ENCODE measurements at places on chromosomes 5 and 9.

DNA sequence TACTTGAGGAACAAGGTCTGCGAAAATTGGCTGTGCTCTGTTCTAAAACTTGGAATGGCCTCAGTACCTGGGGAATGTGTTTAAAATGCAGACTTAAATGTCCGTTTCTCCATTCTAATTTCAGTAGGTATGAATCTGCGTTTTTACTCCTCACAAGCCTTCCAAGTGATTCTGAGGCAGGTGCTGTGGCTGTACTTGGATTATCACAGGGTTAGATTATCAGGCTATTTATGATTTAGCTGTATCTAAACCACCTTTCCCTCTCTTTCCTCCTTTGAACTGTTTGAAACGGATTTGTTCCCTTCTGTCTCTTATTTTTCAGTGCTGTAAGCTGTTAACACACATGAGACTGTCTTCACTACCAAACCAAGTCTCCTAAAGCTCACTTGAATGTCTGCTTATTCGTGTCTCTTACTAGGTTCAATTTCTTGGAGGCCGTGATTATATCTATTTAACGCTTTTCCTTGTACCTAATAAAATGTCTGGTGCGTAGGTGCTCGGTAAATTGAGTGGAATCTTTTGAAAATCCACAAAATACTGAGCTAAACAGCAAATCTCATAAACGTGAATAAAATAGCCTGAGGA is 714 bp upstream of the CETN3 start:
- peak; percentile 28 for DNase-seq

DNA sequence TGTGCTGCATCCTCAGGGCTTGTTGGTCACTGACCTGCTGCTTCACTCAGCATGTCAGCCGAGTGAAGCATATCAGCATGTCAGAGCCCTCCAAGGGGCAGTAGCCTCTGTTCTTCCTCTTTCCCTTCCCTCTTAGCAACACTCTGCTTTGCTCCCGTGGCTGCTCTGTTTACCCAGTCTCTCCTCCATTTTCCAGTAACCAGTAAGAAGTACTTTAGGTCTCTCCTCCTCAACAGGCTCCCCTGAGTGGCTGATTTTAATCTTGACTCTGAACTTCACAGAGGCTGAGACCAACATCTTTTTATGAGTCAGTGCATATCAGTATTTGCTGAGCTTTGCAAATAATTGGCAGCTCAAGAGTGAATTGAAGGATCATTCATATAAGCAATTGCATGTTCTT is 18.6 kb upstream of the ADRB2 start:
- peak; percentile 89 for DNase-seq

- DNase-seq = peak; percentile 89
Measured at GRCh38 chr9:114278881-114279570, 43.9 kb upstream of the ORM1 start.

GRCh38 chr5:176381423-176381822 is 7.0 kb downstream of the NOP16 start:
- no peak for DNase-seq

DNA sequence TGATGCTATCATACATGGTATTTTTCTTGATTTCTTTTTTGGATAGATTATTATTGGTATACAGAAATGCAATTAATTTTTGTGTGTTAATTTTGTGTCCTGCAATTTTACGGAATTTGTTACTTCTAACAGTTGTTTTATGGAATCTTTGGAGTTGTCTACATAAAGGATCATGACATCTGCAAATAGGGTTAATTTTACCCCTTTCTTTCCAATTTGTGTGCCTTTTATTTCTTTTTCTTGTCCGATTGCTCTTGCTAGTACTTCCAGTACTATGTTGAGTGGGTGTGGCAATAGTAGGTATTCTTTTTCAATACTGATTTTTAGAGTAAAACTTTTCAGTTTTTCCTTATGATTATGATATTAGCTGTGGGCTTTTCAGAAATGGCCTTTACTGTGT is 111.5 kb downstream of the MACROH2A1 start:
- no peak for DNase-seq

DNA sequence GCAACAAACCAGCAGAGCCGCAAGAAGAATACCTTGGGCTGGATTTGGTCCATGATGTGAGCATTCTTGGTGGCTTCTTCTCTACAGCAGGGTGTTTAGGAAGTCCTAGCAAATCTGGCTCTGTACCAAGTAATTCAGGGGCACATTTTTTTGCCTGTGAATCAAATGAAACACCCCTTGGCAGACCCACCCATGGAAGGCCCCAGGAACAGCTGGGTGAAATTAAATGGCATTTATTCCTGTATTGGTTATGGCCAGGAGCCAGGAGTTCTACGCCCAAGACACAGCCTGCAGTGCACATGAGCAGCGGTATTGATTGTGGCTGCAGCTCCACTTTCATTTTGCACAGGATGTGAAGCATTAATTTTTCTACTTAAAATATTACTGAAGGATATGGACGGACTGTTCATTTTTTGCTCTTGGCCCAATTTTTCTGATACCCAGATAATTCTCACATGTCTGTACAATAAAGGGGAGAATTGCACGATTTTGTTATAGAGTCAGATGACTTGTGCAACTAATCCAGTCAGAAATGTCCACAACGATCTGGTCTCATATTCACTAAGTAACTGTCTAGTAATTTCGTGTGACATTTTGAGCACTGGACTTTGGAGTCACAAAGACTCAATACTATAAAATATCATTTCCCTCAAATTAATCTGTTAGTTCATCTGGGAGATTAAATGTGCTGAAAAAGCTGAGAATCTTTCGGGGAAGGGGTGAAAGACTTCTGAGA is 120.7 kb upstream of the APC start:
- DNase-seq = no peak

GRCh38 chr5:76230711-76231285 is 147.6 kb downstream of the SV2C start:
- DNase-seq = no peak

- no peak for DNase-seq
Measured at GRCh38 chr5:155044591-155044990, 31.0 kb downstream of the KIF4B start.

DNA sequence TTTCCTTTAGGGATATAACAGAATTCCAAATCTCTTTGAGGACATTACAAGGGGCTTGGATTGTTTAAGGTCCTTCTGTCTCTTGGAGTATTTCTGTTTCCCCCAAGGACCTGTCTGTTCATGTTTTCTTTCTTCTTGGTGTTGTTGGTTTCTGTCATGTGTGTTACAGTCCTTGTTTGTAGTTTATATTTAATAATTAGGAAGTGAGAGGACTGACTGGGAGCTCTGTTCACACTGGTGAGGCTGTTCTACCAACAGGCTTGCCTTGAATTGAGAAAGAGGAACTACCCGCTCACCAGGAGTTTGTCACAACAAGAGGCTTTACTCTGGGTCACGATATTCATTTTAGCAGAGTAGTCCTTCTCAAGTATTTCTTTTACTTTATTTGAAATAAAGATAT is 119.2 kb upstream of the SV2C start:
- DNase-seq = peak; percentile 33

DNA sequence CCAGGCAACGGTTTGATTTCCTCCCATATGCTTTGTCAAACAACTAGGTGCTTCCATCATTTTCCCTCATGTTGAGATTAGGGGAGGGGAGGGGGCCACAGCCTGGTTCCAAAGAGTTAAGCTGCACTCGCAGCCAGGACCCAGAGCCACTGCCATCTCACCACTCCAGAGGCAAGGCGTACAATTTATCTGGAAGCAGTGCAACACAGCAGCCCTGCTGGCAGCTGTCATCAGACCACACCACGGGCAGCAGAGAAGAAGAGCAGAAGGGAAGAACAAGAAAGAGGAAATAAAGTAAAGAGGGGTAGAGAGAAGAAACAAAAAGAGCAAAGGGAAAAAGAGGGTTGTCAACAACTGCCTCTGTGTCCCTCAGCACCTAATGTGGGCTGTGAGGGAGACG is 38.9 kb downstream of the MED27 start:
- no peak for DNase-seq

GRCh38 chr5:132865668-132866341 is 464 bp downstream of the GDF9 start:
- DNase-seq = no peak

DNA sequence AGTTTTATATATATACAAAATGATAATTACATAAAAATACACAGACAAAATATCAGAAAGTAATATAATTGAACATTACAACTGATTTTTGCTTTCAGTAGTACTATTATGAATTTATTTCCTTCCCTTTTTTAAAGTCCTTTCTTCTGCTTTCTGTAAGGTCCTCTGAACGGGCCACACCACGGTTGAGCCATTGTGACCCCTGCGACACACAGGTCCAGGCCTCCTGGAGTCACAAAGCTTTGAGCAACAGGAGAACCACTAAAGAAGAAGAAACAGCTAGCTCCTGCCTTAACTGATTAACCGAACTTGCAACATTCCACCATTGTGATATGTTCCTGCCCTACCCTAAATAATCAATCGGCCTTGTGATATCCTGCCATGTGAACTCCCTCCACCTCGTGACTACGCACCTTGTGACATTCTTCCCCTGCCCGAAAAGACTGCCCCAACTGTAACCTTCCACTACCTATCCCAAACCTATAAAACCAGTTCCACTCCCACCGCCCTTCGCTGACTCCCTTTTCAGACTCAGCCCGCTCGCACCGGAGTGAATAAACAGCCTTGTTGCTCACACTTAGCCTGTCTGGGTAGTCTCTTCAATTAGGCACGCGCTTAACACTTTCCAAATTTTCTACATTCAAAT is 375.0 kb upstream of the RFX3 start:
- peak; percentile 82 for DNase-seq

GRCh38 chr5:137205231-137206027 is 293.7 kb downstream of the SPOCK1 start:
- no peak for DNase-seq

GRCh38 chr5:170846416-170846815 is 15.4 kb upstream of the RANBP17 start:
- no peak for DNase-seq

- DNase-seq = no peak
Measured at GRCh38 chr9:133397895-133398294, 19.9 kb downstream of the REXO4 start.

- peak; percentile 24 for DNase-seq
Measured at GRCh38 chr9:114078021-114078780, at the start of gene AMBP. AMBP (minus strand) TSS chr9:114078300; CDS start chr9:114078209, 91 bp downstream.

DNA sequence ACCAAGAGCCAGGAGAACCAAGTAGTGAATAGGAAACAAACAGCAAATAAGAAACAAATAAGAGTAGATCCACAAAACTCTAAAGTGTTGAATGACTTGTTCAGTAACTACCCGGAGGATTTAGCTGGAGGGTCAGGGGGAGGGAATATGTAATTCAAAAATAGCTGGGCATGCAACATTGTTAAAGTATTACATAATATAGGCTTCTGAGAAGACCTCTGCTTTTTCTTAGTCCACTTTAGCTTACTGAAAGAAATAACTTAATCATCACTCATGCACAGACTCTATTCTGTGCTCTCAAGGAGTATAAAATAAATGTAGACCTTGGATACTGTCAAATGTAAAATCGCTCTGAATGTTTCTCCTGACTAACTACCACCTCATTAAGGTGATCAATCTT is 183.2 kb upstream of the POU5F2 start:
- DNase-seq = no peak

GRCh38 chr9:88936668-88937067 is 54.6 kb upstream of the S1PR3 start:
- DNase-seq = no peak

DNA sequence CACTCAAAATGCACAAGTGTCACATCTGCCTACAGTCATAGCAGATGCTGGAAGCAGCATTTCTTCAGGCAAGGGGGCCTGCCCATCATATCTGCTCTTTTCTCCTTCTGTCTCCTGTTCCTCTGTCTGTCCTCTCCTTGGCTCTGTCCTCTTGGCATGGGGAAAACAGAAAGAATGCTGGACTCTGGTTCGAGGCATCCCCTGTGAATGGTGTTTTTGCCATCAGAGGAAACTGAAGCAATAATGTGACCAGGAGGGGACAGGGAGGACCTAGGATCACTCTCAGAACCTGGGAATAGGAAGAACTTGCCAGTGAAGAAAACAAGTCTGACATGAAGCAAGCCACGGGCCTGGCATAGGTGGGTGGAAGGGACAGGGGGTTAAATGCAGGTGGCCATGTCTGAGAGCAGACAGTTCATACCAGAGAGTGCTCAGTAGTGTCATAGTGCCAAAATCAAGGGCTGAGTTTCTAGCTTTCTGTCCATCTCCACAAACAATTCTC is 35.3 kb downstream of the AQP7 start:
- no peak for DNase-seq

DNA sequence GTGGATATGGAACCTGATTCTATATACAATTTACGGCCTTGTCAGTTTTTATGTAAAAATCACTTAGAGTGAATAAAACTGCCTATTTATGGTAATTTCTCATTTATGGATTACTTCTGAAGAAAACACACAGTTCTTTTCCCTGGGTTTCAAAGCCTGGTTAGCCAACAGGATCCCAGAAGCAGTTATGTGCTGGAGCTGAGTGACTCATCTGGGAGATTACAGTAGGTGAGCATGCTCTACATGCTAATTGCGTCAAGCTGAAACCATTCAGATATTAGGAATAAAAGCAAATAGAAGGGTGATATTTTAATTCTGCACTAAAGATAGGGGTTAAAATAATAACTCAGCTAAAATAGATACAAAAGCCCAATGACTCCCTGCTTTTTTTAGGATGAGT is 47.8 kb downstream of the PDE4D start:
- DNase-seq = no peak

DNA sequence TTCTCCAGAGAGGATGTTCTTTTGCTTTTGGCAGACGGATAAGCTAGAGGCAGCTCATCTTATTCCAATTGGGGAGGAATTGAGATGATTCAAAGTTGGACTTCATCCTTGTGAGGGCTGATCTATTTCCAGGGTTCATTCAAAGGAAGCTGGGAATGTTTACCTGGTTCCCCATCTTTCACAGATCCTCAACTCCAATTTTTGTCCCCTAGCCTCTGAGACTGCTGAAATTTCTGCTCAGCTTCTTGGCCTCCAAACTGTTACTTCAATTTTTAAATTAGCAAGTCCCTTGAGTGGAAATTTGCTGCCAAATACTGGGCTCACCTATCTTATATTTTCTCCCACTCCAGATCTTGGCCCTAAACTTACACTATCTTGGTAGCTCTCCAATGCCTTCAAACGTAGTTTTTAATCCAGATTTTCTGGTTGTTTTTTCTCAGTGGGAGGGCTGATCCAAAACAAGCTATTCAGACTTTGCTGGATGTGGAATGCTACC is 93.9 kb upstream of the NEK6 start:
- DNase-seq = no peak

DNA sequence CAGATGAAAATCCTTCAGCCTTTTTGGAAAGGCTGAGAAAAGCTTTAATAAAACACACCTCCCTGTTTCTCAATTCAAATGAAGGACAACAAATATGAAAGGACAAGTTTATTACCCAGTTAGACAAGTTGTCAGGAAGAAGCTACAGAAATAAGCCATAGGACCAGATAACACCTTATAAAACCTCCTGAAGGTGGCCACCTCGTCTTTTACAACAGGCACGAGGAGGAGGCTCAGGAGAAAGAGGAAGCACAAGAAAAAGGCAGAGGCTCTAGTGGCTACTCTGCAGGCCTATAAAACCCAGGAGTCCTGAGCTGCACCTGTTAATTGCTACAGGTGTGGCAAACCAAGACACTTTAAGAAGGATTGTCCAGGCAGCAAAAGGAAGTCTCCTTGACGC is 352.1 kb upstream of the CDH18 start:
- DNase-seq = peak; percentile 22

- no peak for DNase-seq
Measured at GRCh38 chr5:63743096-63743798, 219.0 kb downstream of the HTR1A start.
